ENCODE measurements at places on chromosomes 3 and 15.

GRCh38 chr3:194089357-194090177, 46.4 kb upstream of the HES1 start:
- H3K27ac ChIP-seq, result no peak overlapping the region
- H3K4me3 ChIP-seq, result no peak overlapping the region
- peaks cover 6% of the 10 kb centered on the region for H3K27me3 ChIP-seq
- H3K4me1 ChIP-seq, result peaks cover 8% of the 10 kb centered on the region

DNA sequence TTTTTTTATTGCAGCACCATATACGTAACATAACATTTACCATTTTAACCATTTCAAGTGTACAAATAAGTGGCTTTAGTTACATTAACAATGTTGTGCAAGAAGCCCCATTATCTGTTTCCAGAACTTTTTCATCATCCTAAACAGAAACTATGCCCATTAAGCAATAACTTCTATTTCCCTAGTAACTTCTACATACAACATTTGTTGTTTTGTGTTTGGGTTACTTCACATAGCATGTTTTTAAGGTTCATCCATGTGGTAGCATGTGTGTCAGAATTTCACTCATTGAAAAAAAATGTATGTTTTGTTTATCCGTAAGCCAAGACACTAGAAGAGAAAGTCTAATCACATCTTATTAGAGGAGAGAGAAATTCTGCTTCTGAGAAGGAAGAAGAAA, 450.5 kb upstream of the PDZRN3 start:
- no peak overlapping the region for H3K4me3 ChIP-seq
- H3K27me3 ChIP-seq, result no peaks in the 10 kb centered on the region
- peaks cover 38% of the 10 kb centered on the region for H3K4me1 ChIP-seq

GRCh38 chr3:31721676-31722075, 189.0 kb downstream of the STT3B start:
- DNase-seq, result no peak
- no peaks in the 10 kb centered on the region for H3K36me3 ChIP-seq
- no peak overlapping the region for H3K27ac ChIP-seq
- peaks cover 4% of the 10 kb centered on the region for H3K4me1 ChIP-seq
- H3K27me3 ChIP-seq, result peaks cover 2% of the 10 kb centered on the region

DNA sequence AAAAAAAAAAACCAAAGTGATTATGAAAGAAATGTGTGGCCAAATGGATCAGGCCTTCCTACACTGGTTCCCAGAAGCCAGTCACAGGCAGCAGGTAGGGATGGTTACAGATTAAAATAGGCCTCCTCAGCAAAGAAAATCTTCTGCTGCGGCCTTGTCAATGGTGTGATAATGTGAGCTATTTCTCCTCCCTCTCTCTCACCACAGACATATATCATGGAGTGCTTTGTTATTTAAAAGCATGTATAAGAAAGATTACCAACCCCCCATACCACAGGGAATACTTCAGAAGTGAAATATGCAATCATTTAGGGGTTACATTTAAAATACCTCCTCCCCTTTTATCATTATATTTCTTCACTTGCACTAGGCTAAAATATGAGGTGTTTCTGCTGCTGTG, 32.2 kb upstream of the LRTM1 start:
- H3K27me3 ChIP-seq, result no peaks in the 10 kb centered on the region
- DNase-seq, result no peak
- peaks cover 25% of the 10 kb centered on the region for H3K4me1 ChIP-seq
- no peaks in the 10 kb centered on the region for H3K36me3 ChIP-seq
- H3K4me3 ChIP-seq, result no peak overlapping the region
- H3K27ac ChIP-seq, result no peak overlapping the region

DNA sequence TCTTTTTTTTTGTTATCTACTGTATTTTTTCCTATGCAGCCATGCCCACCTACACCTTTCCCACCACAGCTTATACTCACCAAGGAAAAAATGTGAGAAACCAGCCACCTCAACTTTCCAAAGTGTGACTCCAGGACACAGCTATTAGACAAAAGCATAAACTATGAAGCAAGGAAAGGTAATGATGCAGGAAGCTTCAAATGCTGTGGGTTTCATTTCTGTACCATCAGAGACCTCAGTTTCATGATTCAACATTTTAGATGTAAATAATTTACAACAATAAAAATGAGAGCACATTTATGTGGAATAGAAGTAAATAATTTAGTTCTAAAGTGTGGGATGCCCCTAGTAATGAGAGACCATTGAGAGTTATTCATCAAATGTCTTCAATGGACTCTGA, 115.1 kb downstream of the CDIN1 start:
- H3K4me3 ChIP-seq, result no peak overlapping the region
- no peak overlapping the region for H3K27ac ChIP-seq
- no peaks in the 10 kb centered on the region for H3K36me3 ChIP-seq
- H3K27me3 ChIP-seq, result no peaks in the 10 kb centered on the region
- no peak for DNase-seq
